ENCODE measurements at places on chromosomes 11 and 22. TPM values are rescaled to one million over a fixed set of nuclear protein-coding genes. Genes with fewer than 3 reads are reported as not detected.

Gene PARVB
- total RNA-seq = 43.1 TPM

Gene SLC22A8
- not detected for total RNA-seq

Gene SPDYC
- total RNA-seq = not detected

Gene CEP126
- 4.2 TPM for total RNA-seq

Gene DMC1
- 3.9 TPM for total RNA-seq

Gene CHST1
- 5.6 TPM for total RNA-seq

Gene LARGE1
- 18.3 TPM for total RNA-seq

Gene OR52I1
- total RNA-seq = not detected

Gene DGCR6
- 24.4 TPM for total RNA-seq

- no peak for DNase-seq
Observed at GRCh38 chr11:118979434-118979833, 7.9 kb downstream of the FOXR1 start.

DNA sequence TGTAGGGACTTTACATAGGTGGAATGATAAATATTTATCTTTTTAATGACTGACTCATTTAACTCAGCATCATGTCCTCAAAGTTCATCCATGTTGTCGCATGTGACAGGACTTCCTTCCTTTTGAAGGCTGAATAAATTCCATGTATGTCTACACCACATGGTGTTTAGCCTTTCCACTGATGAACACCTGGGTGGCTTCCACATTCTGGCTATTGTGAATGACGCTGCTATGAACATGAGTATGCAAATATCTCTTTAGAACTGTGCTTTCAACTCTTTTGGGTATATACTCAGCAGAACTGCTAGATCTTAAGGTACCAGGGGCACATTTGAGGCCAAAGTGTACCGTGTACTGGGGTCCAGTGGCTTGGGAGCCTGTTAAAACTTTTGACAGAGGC is 24.1 kb downstream of the LARGE1 start:
- no peak for DNase-seq

- no peak for DNase-seq
Observed at GRCh38 chr11:6864438-6864837, 1.6 kb downstream of the OR10A2 start.

GRCh38 chr11:48169717-48170116 is 46.9 kb upstream of the OR4B1 start:
- peak; percentile 12 for DNase-seq

DNA sequence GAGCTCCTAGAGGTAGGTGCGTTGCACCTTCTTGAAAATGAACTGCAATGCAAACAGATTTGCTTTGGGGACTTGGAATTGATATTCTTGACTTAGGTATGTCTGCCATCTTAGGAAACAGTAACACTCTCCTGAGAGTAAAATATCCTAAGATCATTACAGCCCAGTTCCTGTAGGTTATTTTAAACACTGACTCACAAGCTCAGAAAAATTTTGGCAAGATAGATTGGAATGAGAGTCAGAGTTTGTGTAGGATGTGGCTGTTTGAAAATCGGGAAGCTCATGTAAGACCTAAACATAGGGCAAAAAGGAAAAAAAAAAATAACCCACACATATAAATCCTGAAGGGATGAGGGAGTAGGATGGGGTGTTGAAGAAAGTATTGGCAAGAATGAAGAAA is 377.0 kb upstream of the LRRC4C start:
- DNase-seq = no peak

DNA sequence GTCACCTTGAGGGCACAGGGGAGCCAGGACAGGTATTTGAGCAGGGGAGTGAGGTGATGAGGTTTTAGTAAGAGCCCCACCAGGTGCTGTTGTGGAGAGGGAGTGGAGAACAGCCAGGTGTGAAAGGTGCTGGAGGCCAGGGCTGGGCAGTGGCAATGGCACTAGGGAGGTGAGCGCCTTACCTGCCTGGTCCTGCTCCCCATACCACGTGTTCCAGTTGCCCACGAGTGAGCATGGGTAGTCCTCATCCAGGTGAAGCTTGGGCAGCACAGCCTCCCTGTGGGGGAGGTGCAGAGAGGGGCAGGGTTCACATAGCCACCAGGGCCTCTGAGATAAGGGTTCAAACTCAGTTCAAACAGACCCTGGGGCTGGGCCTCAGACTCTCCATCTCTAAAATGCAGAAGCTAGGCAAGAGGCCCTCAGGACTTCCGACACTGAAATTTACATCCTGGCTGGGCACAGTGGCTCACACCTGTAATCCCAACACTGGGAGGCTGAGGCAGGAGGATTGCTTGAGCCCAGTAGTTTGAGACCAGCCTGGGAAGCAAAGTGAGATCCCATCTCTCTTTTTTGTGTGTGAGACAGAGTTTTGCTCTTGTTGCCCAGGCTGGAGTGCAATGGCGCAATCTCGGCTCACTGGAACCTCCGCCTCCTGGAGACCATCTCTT is 11.8 kb downstream of the NIPSNAP1 start:
- no peak for DNase-seq

DNA sequence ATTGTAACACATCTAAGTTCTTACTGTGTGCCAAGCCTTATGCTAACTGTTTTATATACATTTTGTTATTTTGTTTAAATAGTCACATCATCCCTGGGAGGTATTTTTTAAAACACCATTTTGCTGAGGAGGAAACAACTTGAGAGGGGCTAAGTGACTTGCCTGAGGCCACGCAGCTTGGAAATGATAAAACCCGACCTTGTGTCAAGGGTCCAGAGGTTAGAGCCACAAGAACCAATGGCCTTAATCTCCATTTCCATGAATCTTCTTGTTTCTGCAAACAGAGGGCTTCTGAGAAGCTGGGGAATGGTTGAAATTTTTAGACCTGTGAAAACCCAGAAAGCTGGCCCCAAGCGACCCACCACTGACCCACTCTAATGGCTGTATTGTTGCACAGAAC is 16.7 kb downstream of the ABTB2 start:
- no peak for DNase-seq

GRCh38 chr11:34264303-34265110 is 93.3 kb downstream of the ABTB2 start:
- no peak for DNase-seq

- no peak for DNase-seq
Observed at GRCh38 chr11:60785136-60785535, at the start of gene MS4A10. TSS of gene MS4A10 (plus strand) at chr11:60785333. CDS start at chr11:60790336, 5,003 bp downstream.

DNA sequence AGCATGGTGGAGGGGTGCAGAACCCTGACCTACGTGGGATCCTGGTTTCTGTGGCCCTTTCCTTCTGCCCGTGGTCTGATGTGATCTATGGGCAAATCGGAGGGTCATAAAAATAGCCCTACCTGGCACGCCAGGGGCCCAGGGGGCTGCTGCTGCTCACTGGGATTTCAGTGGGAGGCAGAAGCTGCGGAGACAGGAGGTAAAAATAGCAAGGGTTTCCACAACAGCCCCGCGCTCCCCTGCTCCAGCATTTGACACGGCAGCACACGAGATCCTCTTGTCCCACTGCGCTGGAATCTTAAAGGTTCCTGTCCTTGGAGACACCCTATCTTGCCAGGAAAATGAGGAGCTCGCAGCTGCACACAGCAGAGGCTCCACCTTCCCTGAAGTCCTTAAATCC is 321.2 kb downstream of the CTTN start:
- no peak for DNase-seq

GRCh38 chr22:37358917-37359316 is 68.4 kb downstream of the ELFN2 start:
- no peak for DNase-seq

GRCh38 chr11:43567396-43567975 is 113.1 kb upstream of the HSD17B12 start:
- DNase-seq = peak; percentile 68

- peak; percentile 68 for DNase-seq
Observed at GRCh38 chr11:118608360-118609227, 1.2 kb downstream of the PHLDB1 start.

DNA sequence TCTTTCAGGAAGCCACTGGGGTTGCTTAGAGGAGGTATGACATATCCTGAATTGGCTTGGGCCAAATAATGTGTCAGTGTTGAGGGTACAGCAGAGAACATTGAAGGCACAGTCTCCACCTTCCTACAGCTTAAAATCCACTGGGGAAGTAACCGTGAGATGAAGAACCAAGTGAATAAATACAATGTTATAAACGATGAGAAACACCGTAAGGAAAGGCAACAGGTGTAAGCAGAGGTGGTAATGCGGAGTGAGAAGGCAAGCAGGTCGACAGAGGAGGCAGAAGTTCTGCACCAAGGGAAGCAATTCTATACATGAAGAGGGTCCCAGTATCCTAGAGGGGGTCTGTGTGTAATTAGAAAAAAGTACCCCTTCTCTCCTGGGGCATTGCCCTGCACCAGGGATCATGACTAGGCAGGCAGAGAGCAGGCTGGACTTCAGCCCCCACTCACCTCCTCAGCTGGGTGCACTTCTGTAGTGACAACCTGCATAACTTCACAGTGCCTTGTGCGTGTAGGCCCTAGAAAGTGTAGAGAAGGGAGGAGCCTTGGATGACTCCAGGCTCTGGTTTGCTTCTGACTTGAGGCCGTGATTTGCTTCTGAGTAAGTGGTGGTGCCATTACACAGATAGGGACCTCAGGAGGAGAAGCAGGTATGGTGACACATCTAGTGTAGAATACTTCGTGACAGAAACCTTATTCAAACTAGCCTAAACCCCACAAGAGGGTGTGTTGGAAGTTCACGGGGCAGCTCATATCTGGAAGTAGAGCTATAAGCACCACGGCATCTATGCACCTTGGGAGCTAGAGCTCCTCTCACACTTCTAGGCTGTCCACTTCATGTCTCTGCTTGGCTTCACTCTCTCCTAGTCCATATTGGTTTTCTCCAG is 4.9 kb downstream of the MYOD1 start:
- no peak for DNase-seq

DNA sequence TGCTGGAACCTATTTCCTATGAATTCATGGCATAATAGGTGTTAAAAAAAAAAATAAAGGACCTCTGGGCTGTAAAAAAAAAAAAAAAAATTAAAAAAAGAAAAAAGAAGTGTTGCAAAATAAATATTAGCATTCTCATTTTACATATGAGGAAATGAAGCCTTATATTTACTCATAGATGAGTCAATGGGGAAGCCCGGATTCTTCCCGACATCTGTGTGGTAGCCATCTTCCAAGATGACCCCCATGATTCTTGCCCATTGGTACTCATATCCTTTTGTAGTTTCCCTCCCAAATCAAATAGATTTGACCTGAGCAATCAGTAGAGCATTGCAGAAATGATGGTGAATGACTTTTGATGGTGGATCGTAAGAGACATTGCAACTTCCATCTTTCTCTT is 3.0 kb upstream of the SWAP70 start:
- no peak for DNase-seq

DNA sequence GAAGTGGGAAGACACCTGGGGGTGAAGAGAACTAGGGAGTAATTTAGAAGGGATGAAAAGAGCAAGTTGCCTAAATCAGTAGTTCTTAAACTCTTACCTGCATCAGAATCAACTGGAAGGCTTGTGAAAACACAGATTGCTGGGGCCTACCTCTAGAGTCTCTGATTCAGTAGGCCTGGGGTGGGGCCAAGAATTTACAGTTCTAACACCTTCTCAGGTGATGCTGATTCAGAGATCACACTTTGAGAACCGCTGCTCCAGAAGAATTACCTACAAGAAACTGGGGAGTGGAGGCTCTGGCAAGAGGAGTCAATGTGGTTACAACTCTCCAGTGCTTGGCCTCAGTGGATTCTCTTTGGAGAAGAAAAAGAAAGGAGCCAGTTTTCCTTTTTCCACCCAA is 128.7 kb downstream of the C11orf58 start:
- DNase-seq = no peak

DNA sequence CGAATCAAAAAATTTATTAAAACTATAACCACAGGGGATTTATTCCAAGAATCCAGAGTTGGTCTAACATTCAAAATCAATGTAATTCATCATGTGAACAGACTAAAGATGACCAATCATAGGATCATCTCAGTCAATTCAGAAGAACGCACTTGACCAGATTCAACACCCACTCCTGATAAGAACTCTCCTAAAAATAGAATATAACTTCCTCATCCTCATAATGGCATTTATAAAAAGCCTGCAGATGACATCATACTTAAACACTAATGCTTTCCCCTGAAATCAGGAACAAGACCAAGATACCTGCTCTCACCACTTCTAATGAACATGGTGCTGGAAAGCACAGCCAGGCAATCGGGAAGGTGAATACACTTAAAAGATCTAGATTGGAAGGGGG is 10.5 kb upstream of the MUC2 start:
- DNase-seq = no peak

- no peak for DNase-seq
Observed at GRCh38 chr22:19543970-19544708, 19.9 kb upstream of the CLDN5 start.

GRCh38 chr22:45574069-45574703 is 71.5 kb downstream of the FBLN1 start:
- no peak for DNase-seq

DNA sequence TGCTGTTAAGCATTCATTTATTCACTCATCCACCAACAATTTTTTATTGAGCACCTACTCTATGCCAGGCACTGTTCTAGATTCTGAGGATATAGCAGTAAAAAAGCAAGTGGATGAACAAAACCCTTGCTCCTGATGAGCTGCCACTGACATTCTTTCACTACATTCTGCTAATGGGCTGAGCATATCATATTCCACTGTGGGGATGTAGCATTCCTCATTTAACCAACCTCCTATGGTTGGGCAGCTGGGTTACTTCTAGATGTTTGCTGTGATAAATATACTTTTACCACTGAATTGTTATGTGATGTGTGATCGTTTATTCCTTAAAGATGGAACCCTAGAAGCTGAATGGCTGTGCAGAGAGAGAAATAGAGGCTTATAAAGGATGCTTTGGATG is 176.9 kb downstream of the MN1 start:
- DNase-seq = no peak

DNA sequence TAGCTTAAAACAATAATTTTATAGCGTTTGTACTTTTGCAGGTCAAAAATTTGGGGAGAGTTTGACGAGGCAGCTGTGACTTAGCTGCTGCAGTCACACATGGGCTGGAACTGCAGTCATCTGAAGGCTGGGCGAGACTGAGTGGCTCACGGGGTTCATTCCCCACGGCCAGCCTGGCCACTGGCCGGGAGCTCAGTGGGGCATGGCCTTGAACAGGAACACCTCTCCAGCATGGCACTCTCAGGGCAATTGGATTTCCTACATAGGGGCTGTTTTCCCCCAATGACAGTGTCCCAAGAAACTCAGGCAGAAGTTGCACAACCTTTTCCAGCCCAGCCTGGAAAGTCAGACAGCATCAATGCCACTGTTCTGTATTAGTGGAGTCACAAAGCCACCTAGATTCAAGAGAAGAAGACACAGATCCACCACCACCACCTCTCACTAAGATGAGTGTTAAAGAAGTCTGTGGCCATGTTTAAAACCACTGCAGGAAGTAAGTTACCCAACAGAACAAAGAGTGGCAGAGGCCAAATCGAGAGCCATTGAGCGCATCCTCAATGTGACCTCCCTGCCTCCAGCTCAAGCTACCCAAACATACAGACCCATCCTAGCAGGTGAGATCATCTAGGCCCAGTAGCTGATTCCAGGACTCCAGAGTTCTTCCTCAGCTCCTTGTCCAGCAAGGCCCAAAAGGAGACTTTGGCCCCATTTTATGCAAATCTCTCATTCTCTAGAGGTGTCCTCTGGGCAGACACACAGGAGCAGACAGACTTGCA is 618.7 kb upstream of the CADM1 start:
- DNase-seq = no peak

Measured in tongue (tissue), 3 donors.